ENCODE measurements at places on chromosomes 12 and 14.

DNA sequence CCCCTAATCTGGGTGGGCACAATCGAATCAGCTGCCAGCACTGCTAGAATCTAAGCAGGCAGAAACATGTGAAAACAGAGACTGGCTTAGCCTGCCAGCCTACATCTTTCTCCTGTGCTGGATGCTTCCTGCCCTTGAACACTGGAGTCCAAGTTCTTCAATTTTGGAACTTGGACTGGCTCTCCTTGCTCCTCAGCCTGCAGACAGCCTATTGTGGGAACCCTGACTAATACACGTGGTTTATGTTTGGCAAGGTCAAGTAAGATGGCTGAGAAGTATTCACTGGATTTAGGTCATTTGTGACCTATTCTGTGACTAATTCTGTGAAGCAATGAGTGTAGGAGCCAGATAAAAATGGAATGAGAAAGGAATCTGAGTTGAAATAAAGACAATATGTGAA is 11.0 kb downstream of the GPR135 start:
- peak; percentile 96 for DNase-seq

GRCh38 chr14:95527387-95528002 is 7.4 kb upstream of the GLRX5 start:
- peak; percentile 81 for DNase-seq

- DNase-seq, result no peak
These were observed 348.0 kb downstream of the SEC23A start for GRCh38 chr14:38755036-38755435.

- DNase-seq, result peak; percentile 89
These were observed 6.0 kb downstream of the GAPDH start for GRCh38 chr12:6540181-6540877.

- DNase-seq, result no peak
These were observed 186.6 kb upstream of the KRR1 start for GRCh38 chr12:75698052-75698451.

DNA sequence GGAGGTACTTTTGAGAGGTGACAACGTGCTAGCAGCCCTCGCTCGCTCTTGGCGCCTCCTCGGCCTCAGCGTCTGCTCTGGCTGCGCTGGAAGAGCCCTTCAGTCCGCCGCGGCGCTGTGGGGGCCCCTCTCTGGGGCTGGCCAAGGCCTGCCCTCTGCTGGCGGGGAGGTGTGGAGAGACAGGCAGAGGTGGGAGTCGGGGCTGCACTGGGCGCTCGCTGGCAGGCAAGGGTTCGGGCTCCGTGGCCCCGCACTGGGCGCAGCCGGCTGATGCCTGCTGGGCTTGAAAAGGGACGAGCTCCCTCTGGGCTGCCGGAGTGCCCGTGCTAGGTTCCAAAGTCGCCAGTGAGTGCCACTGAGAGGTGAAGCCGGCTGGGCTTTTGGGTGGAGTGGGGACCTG is 580.0 kb downstream of the DIO2 start:
- DNase-seq, result no peak

DNA sequence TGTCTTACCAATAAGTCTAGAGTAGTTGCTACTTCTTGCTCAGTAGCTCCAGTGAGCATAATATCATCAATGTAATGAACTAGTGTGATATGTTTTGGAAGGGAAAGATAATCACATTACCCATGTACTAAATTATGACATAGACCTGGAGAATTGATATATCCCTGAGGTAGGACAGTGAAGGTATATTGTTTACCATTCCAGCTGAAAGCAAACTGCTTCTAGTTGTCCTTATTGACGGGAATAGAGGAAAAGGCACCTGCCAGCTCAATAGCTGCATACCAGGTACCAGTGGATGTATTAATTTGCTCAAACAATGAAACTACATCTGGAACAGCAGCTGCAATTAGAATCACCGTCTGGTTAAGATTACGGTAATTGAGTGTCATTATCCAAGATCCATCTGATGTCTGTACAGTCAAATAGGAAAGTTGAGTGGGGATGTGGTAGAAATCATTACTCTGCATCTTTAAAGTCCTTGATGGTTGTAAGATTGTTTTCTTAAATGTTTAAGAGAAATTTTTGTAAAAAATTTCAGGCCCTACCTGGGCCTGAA is 100.0 kb upstream of the ARHGAP5 start:
- DNase-seq, result no peak

DNA sequence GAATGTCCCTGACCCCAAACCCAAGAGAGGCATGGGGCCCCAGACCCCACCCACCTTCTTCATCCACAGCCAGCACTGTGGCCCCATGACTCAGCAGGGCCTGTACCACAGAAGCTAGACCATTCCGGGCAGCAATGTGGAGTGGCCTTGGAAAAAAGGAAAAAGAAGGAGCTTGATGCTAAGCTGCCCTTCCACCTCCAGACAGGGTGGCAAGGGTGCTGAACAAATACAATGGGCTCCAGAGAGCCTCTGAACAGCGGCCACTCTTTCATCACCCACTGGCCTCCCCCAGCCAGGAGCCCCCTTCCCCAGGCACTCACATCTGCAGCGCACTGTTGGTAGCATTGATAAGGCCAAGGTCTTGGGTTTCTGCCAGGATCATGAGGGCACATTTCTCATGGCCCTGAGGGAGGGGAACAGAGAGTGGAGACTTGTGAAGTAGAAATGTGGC is 13.9 kb downstream of the SLC39A5 start:
- peak; percentile 34 for DNase-seq

- no peak for DNase-seq
These were observed 21.5 kb upstream of the YARS2 start for GRCh38 chr12:32777159-32777558.

- peak; percentile 62 for DNase-seq
These were observed 29.4 kb downstream of the SCN8A start for GRCh38 chr12:51620448-51620847.

DNA sequence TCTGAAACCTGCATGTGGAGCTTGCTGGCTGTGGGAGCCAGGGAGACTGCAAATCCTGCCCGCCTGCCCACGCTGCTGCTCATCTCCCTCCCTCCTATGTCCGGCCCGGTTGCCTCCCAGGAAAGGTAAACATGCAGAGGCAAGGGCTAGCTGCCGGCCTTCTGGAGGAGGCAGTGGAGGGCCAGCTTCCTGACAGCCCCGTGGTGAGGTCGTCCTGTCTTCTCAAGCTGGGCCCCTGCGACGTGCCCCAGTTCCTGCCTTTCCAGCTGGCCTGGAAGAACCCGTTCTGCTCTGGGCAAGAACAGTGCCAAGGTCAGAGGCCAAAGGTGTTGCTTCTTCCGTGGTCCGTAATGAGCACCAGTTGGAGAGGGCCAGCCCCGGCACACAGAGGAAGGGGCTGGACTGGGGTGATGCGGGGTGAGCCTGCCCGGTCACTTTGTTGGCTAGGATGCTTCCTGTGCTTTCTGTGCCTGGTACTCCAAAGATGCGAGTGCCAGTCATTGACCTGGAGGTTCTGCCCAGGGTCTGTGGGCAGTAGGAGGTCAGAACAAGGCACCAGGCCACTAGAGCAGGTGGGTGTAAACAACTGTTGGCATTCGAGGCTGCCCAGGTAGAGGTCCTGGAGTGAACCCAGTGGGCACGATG is 25.3 kb downstream of the TPCN1 start:
- DNase-seq, result no peak

DNA sequence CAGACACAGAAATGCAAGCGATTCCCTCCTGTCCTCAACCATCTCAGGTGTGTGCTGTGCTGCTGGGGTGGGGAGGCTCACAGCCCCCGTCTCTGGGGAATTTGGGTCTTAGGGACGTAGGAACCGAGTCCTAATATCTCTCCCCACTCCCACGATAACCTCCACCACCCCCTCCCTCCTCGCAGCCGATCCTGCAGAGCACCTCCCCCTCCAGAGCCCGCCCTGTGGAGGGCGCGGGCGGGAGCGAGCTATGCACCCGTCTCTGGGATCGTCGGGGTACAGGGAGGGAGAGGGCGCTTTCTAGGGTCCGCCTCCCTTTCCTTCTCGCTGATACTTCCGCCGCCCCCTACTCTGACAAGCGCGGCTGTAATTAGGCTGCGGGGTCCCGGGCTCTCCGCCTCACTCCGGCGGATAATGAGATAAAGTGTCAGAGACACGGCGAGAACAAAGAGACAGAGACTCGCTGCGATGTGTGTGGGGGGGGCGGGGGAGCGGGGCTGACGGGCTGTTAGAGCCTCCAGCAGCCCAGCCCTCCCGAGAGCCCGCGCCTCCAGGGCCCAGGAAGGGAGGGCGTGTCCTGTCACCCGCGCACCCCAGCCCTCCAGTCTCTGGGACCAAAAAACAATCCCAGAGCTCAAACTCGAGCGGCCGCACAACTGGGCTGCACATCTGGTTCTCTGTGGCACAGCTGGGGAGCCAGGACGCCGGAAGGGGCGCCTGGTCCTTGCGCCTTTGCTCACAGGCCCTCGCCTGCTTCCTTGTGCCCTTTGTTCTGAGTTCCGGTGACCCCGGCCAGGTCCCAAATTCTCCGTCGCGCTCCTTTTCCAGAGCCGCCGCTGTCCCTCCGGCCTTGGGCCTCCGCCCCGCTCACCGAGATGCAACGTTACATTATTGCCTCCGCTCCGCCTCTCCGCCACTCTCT is 8.7 kb downstream of the SHMT2 start:
- no peak for DNase-seq

DNA sequence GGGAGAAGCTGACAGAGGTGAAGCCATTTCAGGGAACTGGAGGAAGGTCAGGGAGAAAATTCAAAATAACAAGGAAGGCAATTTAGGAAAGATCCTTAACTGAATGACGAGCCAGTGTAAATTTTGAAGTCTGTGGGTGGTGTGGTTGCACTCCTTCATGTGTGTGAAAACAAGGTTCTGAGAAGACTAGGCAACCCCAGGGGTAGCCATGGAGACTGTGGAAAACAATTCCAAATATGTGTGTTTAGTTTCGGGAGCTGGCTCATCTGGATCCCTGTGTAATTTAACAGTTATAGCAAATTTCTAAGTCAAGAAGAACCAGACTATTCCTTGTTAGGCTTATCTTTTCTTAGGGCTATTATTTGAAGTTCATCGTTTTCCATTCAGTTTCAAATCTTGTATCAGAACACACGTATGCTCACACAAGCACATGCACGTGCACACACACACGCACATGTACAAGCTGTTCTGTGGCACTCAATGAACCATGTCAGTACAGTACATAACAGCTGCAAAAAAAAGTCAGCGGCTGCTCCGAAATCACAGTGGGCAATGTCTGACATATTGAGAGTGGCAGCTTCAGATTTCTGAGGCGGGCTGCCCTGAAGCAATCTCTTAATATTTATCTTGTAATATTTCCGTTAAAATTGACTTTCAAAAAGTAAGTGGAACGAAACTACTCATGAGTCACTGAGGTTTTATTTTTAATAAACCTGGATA is 411.2 kb downstream of the AEBP2 start:
- peak; percentile 47 for DNase-seq

DNA sequence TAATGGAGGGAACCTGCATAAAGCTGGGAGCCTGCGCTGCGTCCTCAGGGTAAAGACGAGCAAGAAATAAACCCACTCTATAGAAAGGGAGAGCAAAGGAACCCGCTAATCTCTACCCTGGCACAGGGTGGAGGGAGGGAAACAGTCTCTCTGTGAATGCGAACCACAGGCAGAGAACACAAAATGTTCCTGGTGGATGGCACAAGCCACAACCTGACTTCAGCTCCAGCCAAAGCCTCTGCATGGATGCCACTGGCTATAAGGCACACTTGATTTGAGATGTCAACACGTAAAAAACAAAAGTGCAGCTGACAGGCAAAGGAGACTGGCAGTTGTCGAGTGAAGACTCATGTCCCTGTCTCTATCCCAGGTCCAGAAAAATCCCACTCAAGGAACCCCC is 32.4 kb downstream of the CHGA start:
- DNase-seq, result no peak

GRCh38 chr12:754851-755562 is 2.6 kb downstream of the WNK1 start:
- peak; percentile 83 for DNase-seq

DNA sequence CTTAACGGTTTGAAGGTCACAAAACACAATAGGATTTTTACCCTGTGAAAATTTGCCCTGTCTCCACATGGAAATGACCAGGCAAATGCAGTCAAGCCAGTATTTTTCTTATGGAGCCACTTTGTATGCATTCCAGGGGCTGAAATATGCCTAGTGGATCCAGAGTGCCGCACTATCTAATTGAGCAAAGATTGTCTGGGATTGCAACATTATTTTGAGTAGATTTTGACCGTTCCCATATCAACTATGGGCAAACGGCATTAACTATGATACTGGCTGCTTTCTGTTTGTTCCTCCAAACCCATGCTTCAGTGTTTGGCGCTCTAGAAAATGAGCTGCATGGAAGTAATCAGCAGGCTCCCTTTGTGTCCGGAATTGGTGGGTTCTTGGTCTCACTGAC is 223.0 kb downstream of the BTG1 start:
- peak; percentile 22 for DNase-seq

- no peak for DNase-seq
These were observed 2.6 kb downstream of the PCK2 start for GRCh38 chr14:24096545-24097181.

DNA sequence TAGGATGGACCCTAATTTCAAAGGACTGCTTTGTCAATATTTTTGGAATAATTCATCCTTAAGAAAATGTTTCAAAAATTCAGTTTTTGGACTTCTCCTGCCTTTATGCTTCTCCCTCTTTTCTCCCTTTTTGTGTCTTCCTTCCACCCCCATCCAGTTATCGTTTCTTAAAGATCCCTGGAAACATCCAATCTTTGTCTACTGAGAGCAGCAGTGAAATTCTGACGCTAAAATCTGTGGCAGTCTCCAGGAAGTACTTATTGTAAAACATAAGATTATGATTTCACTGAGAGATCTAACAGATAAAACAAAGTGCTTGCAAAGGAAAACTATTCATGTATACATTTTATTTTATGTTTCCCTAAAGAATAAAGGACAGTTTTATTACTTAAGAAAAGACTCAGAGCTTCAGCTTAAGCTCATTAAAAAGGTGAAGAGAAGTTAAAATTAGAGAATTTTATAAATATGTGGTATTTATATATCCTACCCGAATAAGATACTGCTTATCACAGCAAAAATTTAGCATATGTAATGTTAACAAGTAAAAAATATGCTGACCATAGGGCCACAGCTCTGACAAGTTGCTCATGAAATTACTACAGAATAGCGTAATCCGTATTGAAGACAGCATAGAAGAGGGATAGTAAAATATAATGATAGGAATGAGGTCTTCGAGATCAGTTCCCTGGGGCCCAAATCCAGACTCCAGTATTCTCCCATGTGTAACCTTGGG is 6.9 kb downstream of the FRMD6 start:
- no peak for DNase-seq

DNA sequence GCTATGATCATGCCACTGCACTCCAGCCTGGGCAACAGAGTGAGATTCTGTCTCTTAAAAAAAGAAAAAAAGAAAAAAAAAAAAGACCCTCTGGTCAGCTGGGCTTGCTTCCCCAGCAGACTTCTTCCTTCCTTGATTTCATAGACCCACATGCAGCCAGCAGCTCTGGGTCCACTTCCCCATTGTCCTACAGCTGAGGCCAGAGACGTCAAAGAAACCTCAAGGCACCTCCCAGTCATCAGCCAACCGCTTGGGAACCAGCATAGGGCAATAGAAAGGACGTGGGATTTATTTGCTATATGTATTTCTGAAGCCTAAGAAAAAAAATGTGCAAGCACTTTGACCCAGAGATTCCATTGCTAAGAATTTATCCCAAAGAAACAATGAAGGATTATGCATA is 35.4 kb upstream of the SPPL3 start:
- no peak for DNase-seq

Measured in iris pigment epithelial cell (primary cell).